ENCODE measurements at places on chromosomes 2 and 18. TPM values are rescaled to one million over a fixed set of nuclear protein-coding genes. Genes with fewer than 3 reads are reported as not detected.

Gene SERPINB13
- total RNA-seq, result not detected

Gene COL5A2
- total RNA-seq, result 24.8 TPM

DNA sequence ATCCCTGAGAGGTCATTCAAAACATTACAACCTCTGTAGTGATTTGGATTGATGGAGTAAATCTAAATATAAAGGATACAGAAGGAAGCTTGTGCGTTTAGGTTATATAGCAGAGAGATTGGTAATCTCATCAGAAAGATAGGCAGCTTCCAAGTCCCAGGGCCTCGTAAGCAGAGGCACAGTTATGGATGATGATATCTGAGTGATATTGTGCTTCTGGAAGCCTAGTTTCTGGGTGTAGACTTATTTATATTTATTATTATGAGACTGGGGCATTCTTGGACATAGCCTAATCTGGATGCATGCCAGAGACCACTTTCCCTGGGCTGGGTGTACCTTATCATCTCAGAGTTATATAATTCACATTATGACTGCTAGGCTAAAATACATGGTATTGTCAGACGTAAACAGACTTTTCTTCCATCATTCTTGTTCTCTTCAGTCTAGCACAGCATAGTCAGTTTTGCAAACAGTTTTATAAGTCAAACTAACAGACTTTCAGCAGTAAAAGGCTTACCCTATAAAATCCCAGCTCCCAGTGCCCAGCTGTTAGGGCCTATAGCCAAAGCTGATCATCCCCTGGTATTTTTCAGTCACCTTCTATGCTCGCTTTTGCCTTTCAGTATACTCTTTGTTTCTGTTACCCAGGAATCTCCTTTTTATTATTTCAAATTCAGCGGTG lies 47.9 kb downstream of the RAB3GAP1 start:
- no peak for DNase-seq

Gene FBXO11
- total RNA-seq, result 31.7 TPM

DNA sequence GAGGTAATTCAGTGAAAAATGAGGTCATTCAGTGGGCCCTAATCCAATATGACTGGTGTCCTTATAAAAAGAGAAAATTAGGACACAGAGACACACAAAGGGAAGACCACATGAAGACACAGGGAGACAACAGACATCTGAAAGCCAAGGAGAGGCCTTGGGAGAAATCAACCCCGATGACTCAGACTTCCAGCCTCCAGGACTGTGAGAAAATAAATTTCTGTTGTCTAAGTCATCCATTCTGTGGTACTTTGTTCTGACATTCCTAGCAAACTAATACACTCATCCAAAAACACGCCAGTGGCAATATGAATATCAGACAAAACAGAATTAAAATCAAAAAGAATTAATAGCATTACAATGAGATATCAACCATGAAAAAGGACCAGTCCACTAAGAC lies 303.7 kb downstream of the SS18 start:
- DNase-seq, result no peak

DNA sequence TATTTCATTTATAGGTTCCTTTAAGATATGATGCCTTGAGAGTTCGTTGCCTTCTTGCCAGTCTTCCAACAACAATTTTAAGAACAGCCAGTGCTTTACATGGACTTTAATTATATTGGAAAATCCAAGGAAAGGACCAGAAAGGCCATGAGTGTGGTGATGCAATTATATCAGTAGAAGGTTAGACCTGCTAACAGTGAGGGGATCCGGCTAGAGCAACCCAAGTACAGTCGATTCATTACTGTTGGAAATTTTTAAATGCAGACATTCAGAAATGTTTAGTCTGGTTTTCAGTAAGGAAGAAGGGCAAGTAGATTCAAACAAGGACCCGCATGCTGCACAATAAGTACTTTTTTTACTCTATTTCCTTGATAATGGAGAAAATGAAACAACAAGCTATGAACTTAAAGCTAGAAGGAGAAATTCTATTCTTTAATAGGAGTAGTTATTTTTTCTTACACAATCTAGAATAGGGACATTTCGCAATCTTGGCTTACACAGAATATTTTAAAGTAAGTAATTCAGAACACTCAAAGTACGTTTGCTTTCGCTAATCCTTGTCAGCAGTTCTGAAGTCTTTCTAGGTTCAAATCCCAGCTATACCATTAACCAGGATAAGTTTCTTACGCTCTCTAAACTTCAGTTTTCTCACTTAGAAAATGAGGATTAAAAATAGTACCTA lies 405.5 kb downstream of the MEIS1 start:
- no peak for DNase-seq

Gene CD207
- not detected for total RNA-seq

Gene NR4A2
- 3.7 TPM for total RNA-seq

Gene CTAGE1
- total RNA-seq, result not detected

DNA sequence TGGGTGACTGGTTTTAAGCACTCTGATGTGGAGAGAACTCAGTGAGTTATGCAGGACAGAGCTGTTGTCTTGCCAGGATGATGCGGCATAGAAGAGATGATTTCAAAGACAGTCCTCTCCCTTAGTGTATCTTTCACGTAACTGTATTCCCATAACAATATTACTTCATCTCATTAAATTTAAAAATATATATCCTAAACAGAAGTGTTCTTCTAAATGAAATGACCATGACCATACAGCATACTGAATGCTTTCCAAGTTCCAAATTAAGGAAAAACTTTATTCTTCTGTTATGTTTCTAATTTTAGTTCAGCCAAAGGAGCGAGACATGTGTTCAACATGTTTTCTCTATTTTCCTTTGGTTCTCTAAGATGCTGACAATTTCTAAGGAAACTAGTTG lies 600.1 kb upstream of the FSHR start:
- DNase-seq, result no peak

Gene REEP1
- total RNA-seq, result 29.4 TPM

DNA sequence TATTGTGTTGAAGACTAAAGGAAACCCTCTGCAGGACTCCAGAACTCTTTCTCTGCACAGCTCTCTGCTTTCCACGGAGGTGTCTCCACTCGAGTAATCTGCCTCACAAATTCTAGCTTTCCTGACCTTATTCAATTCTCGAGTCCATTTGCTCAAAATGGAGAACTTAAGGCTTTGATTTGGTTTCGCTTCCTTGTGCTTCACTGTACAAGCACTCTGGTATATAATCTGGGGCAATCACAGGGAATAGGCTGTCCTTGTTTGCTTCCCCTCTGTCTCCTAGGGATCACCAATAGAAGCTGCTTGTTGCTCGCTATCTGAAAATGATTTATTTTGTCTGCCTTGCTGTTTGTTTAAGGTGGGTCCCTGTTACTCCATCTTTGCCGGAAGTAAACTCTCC lies 129.1 kb upstream of the DOCK10 start:
- DNase-seq, result no peak

Gene NT5C1B
- total RNA-seq, result not detected

DNA sequence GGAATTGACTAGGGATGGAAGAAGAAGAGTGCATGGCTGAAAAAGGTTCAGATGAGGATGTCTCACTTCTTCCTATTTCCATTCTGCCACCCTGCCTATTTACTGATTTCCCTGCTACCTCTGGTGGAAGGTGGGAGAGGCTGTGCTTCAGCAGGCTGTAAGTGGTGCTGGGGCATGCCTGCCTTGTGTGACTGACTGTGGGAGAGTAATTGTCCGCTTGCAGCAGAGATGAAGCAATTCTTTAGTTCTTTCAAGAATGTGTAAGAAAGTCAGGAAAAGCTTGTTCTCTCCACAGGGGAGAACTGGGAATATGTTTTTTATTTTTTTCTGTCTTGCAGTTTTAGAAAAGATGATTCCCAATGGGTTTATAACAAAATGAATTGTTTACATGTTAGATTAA lies 72.5 kb upstream of the NYAP2 start:
- DNase-seq, result no peak

Gene TCF23
- not detected for total RNA-seq

Gene ANO7
- total RNA-seq, result 1.3 TPM

- DNase-seq, result no peak
These were observed 33.3 kb upstream of the LGALSL start for GRCh38 chr2:64420677-64421076.

Gene GNAL
- 4.4 TPM for total RNA-seq

DNA sequence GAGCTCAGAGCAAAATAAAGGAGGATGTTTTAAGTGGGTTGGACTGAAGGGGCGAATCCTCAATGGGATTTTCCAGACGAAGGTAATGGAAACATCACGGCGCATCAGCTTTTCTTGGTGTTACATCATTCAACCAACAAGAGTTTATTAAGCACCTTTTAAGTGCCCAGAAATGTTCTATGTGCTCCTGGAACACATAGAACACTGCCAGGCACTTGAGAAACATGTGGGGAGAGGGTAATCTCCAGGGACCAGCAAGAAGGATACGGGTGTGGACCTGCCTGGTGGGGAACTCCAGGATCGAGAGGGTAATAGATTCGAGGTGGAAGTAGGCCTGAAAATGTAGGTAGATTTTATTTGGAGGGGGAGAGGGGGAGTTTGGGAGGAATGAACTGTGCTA lies 168.6 kb downstream of the PRKCE start:
- DNase-seq, result no peak

Gene ARHGEF33
- total RNA-seq, result 0.24 TPM

Gene SCN9A
- 0.51 TPM for total RNA-seq

Gene DPP4
- total RNA-seq, result 6.8 TPM

Gene CHRNA1
- 0.43 TPM for total RNA-seq

Data from right atrium auricular region (tissue), 2 donors.